ENCODE measurements at places on chromosomes 7 and 10. TPM values are rescaled to one million over a fixed set of nuclear protein-coding genes. Genes with fewer than 3 reads are reported as not detected.

- DNase-seq = no peak
Measured at GRCh38 chr10:31288001-31288400, 31.0 kb upstream of the ZEB1 start.

CALML3 gene
- not detected for total RNA-seq

GRCh38 chr7:23469150-23469960 is 936 bp downstream of the IGF2BP3 start:
- no peak for DNase-seq

PRSS2 gene
- not detected for total RNA-seq

DNA sequence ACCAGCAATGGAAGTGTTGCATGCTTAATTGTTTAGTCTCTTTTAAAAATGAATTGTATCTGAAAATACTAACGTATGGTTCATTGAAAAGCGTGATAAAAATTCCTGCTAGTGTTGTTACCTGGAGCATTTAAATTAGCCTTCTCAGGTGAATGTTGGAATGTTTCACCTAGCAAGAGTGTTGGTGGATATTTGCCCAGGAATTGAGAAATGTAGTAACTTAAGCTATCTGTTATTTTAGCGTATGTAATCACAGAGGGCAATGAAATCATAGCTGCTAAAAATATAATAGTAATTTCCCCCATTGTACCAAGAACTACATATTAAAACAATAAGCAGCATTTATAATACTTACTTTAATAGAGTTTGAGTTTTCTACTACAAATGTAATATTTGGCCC is 166.1 kb upstream of the KIAA1217 start:
- no peak for DNase-seq

- DNase-seq = no peak
Measured at GRCh38 chr10:26857991-26858706, 2.6 kb downstream of the ABI1 start.

DNA sequence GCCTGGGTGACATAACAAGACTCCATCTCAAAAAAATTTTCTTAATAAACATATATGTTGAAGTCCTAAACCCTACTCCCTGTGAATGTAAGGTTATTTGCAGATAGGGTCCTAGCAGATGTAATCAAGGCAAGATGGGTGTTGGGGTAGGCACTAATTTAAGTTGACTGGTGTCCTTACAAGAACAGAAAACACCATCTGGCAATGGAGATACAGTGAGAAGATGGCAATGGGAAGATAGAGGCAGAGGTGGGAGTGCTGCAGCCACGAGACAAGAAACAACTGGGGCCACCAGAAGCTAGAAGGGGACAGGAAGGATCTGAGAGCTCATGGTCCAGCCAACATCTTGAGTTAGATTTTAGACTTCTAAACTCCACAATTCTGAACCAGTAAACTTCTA is 606.4 kb downstream of the CNTNAP2 start:
- no peak for DNase-seq

ADAM8 gene
- total RNA-seq = 78.4 TPM

GRCh38 chr10:34178196-34178595 is 636.9 kb downstream of the PARD3 start:
- DNase-seq = no peak

DNA sequence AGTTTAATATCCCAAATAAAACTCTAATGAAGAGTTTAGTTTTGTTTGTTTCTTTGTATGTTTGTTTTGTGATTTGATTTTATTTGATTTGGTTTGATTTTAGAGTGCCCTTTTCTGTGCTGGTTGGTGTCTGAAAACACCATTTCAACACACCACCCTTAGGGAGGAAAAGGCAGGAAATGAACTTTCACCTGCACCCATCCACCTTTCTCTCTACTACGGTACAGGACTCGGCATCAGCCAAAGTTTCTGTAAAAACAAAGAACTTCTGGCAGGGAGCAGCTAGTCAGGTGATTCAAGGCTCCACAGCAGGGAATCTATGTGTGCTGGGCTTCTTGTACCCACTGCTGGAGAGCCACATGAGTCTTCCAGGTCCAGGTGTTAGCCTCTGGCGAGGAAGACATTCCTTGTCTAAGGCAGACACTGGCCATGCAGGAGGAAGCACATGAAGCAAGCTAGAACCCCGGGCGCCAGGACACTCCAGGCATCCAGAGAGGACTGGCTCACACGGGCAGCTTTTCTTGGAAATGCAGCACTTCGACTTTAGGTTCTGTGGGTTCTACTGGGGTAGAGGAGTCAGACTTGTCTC is 22.1 kb upstream of the STK17A start:
- no peak for DNase-seq

All from kidney epithelial cell (primary cell).